ENCODE measurements at places on chromosomes 3 and 15. TPM values are rescaled to one million over a fixed set of nuclear protein-coding genes. Genes with fewer than 3 reads are reported as not detected.

DNA sequence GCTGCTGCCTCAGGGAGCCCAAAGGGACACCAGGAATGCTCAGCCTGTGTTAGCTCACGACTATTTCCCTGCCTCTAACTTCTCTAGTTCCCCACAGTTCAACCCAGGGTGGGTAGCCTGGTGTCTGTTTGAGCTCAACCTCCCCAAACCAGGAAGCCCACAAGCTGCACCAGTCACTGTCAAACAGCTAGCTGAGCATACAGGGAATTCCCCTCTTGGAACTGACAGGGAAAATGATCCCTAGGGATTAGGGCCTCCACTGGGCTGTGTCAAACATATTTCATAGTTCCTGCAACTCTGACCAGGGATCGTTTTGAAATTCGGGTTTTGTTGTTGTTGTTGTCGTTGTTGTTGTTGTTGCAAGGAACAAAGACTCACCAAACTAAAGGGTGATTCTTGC lies 147.1 kb upstream of the ICE2 start:
- no peak for DNase-seq

- DNase-seq = no peak
Measured at GRCh38 chr3:141436180-141436579, 50.6 kb upstream of the RASA2 start.

DNA sequence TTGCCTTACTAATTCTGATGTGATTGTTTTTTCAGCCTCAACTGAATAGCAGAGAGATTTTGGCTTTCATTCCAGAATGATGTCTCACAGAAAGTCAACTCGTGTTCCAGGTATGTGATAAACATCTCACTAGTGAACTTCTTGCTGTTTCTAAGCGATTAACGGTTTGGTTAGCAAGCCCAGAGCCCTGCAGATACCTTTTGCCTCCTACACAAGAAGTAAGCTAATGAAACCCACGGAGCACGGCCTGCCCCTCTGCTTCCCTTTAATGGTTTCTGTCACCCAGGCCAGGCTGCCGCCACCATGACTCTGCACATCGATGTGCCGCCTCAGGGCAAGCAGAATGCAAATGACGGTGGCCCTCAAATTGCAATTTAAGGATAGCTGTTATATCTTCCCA lies 155.9 kb upstream of the ICE2 start:
- DNase-seq = no peak

GRCh38 chr3:142777927-142778326 lies 54.1 kb downstream of the TRPC1 start:
- DNase-seq = no peak

DNA sequence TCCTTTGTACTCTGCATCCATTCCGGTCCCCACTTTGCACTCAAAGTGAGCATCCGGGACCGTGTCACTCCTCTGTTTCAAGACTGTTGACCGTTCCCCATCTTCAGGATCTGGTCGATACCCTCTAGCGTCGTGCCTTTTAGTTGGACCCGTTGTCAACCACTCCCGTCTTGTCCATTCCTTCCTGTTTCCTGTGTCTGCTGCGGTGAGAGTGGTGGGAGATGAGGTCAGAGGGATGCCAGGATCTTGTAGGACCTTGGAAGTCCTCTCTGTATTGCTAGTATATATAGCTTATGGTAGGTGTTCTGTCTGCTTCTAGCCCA lies 624 bp downstream of the BRK1 start:
- DNase-seq = no peak

DNA sequence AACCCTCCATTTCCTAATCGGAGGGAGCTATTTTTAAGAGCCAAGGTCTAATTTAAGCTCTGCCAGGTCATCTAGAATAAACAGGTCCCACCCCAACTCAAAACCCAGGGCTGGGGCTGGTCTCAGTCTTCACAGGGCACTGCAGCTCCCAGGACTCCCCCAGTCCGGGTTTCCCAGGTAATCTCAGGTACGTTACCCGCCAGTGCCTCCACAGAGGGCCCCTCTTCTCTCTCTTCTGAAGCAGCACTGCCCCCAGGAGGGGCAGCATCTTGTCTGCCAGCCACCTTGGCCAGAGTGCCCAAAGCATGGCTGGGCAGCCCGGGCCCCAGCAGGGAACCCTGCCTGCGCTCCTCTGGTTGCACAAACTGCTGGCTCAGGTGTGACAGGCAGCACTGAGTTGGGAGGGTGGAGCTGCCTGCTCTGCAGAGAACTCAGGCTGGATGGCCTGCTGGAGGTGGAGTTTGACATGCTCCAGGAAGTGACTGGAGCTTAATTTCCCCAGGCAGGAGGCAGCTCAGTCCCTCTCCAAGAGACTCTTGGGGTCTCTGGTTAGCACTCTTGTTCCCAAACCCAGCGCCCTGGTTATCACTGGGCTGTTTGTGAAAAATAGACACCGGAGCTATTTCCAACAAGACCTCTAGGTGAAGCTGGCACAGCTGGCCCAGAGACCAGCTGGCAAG lies at the start of gene PLA2G4F:
TSS of gene PLA2G4F (minus strand) at position 394 of the 680 bp plus-strand sequence. CDS start at position 307, 87 bp downstream.
- no peak for DNase-seq

DNA sequence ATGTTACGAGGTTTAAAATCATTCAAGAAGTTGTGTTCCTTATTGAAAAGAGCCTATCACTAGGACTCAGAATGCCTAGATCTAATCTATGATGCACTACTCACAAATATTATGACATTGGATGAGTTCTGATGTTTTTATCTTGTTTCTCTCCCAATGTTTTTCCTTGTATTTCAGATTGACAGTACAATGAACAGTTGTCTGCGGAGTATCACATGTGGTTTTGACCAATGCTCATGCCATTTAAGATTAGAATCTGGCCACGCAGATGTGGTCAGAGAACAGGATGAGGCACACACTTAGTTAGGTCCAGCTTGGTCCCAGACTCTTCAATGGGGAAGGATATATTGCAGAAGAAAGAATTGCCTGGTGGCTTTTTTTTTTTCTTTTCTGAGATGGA lies 25.6 kb upstream of the CCDC50 start:
- no peak for DNase-seq

DNA sequence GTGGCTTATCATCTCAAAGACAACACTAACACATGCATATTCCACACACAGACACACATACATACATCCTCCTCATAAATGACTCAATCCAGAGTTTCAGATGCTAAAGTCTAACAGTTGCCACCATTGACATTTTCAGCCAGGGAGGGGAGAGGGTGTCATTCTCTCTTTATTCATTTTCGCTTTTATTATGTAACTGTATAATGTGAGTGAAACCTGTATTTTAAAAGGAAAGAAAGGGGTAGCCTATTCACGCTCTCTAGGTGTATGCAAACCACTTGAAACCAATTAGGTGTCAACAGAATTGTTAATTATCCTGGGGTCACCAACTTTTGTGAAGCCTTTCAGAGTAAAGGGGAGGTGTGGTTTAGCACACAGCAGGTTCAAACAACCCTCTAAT lies 1282.9 kb downstream of the ROBO2 start:
- DNase-seq = no peak

DNA sequence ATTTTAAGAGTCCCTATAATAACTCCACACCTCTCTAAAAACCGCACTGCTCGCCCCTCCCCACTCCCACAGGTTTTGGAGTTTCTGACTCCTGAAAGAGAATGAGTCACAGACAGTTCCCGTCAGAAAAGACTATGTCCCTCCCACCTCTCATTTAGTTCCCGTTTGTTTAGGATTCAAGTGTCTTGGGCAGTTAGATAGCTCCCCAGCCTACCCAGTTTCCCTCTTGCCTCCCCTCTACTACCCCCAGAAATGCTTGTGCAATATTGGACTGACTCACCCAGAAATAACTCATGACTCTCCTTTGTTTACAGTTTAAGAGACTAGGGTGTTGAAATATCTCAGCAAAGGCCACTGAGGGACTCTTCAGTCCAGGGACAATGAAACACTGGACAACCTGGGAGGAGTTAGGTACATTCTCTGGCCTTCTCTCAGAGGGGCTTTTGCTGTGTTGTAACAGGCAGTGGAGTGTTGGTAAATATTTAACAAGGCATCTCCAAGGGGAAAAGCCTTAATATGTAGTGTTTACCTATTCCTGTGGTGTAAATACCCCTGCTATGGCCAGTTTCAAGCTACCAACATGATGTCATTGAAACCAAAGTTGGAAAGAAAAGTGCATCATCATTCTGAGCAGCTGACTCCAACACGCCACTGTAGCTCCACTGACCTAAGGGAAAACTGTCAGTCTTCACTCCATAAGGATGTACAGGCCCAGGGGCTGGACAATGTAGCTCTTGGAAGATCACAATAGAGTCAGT lies 96.1 kb upstream of the CHD2 start:
- DNase-seq = no peak

LIPC gene
- not detected for total RNA-seq

Data from activated B cell treated with CpG ODN at 0.5 μM for 24 hours (primary cell).